Transverse colon (tissue), 4 donors: ENCODE measurements at places on chromosomes 3 and 15. TPM values are rescaled to one million over a fixed set of nuclear protein-coding genes. Genes with fewer than 3 reads are reported as not detected.

GRCh38 chr15:31263751-31264558 lies 62.7 kb upstream of the KLF13 start:
- H3K4me1 ChIP-seq: peaks cover 62% of the 10 kb centered on the region
- H3K27ac ChIP-seq: peak overlapping the region; percentile 73
- peak; percentile 91 for DNase-seq
- no peaks in the 10 kb centered on the region for H3K27me3 ChIP-seq
- H3K4me3 ChIP-seq: no peak overlapping the region

The MUC4 gene
- 187 TPM for total RNA-seq

GRCh38 chr3:182789371-182789770 lies 3.9 kb upstream of the ATP11B start:
- H3K36me3 ChIP-seq: no peaks in the 10 kb centered on the region
- no peak for DNase-seq
- H3K27ac ChIP-seq: no peak overlapping the region
- peaks cover 11% of the 10 kb centered on the region for H3K27me3 ChIP-seq
- no peak overlapping the region for H3K4me3 ChIP-seq

The IQCF5 gene
- not detected for total RNA-seq

The ISLR2 gene
- total RNA-seq: 0.41 TPM

DNA sequence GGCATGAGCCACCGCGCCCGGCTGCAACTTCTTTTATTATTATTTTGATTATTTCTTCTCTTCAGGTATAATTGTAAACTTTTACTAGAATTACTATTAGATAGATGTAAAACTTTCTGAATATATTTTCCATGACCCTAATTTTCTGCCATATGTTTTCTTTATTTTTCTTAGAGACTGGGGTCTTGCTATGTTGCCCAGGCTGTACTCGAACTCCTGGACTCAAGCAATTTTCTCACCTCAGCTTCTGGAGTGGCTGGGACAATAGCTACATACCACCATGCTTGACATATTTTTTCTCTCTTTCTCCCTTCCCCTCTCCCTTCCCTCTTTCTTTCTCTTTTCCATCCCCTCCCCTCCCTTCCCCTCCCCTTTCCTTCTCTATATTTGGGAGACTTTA lies 29.6 kb upstream of the CHST2 start:
- H3K4me1 ChIP-seq: no peaks in the 10 kb centered on the region
- no peaks in the 10 kb centered on the region for H3K36me3 ChIP-seq
- no peak overlapping the region for H3K27ac ChIP-seq

The UQCC5 gene
- total RNA-seq: 22.1 TPM

DNA sequence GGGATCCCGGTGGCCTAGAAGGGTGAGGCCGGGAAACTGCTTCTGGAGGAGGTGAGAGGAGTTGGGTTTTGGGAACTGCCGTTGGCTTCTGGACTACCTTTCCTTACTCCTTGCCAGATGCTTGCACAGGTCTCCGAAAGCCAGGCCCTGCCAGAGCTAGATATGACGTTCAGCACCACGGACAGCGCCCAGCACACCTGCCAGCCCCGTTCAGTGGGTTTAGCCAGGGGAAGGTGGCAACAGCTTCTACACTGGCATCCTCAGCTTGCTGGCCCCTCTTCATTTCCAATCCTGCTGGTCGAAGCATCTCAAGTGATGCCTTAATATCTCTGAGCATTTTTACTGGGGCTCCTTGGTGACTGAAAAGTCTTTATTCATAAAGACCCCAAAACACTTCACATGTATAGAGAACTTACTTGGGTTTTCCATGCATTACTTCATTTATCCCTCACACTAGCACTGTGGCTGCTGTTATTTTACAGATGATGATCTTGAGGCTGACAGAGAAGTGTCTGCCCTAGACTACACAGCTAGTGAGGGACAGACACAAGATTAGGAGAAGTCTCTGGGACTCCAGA lies 21.9 kb downstream of the HCN4 start:
- DNase-seq: peak; percentile 65
- H3K27ac ChIP-seq: no peak overlapping the region
- no peak overlapping the region for H3K4me3 ChIP-seq
- no peaks in the 10 kb centered on the region for H3K36me3 ChIP-seq

- H3K4me1 ChIP-seq: no peaks in the 10 kb centered on the region
- H3K27me3 ChIP-seq: no peaks in the 10 kb centered on the region
- H3K36me3 ChIP-seq: no peaks in the 10 kb centered on the region
- DNase-seq: no peak
These were observed 57.8 kb upstream of the TGFBR2 start for GRCh38 chr3:30548600-30548999.

The ITGA11 gene
- total RNA-seq: 0.48 TPM

The SLC12A1 gene
- not detected for total RNA-seq

DNA sequence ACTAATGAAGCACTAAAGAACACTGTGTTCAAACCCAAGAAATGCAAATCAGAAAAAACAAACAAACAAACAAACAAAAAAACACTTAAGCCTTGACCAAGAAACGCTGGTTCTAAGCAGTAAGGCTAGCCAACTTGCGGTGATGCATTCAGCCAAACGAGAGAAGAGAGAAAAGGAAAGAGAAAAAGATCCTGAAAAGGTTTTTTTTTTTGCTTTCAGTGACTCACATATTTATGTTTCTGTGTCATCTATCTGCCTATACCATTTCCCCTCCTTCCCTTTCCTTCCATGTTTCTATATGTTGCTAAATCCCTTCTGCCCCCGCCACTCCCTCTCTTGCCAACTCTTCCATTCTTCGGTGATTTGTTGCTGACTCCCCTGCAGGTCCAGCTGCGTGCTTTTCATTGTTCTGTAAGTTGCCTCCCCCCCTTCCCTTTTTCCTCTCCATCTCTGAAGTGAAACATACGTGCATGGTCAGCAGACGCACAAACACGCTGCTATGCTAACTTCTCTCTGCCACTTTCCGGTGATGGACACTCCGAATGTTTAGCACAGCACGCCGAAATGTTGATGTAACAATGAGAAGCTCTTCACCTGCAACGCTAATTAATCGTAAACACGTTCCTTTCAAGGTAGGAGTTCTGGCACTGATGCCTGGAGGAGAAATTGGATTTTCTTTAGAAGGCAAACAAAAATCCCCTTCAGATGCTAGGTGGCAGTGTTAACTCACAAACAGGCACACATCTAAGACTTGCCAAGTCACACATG lies 154.4 kb downstream of the TUSC7 start:
- no peak overlapping the region for H3K4me3 ChIP-seq
- H3K27ac ChIP-seq: no peak overlapping the region
- no peak for DNase-seq
- peaks cover 8% of the 10 kb centered on the region for H3K4me1 ChIP-seq

- H3K4me1 ChIP-seq: no peaks in the 10 kb centered on the region
- H3K4me3 ChIP-seq: no peak overlapping the region
- DNase-seq: no peak
- peaks cover 2% of the 10 kb centered on the region for H3K27me3 ChIP-seq
- no peaks in the 10 kb centered on the region for H3K36me3 ChIP-seq
These were observed 7.3 kb downstream of the ESYT3 start for GRCh38 chr3:138441742-138442141.

GRCh38 chr3:70771426-70772147 lies 459.1 kb upstream of the MDFIC2 start:
- no peak overlapping the region for H3K4me3 ChIP-seq
- DNase-seq: no peak
- H3K27ac ChIP-seq: no peak overlapping the region
- H3K4me1 ChIP-seq: no peaks in the 10 kb centered on the region
- H3K27me3 ChIP-seq: no peaks in the 10 kb centered on the region
- H3K36me3 ChIP-seq: no peaks in the 10 kb centered on the region

DNA sequence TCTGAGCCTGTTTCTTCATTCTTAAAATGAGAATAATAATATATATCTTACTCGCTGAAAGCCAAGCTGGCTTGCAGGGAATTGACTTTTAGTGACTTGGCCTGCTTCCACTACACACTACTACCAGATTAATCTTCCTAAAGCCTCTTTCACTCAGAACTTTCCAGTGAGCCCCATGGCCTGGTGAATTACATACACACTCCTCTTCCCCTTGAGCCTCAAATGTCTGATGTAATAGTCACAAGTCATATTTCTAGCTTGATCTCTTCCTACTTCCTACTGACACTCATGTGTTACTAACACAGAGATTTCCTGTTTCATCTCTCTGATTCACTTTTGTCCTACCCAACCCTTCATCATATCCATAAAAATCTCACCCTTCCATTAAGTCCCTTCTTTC lies 82.7 kb upstream of the SOX2 start:
- DNase-seq: no peak
- no peak overlapping the region for H3K4me3 ChIP-seq
- no peaks in the 10 kb centered on the region for H3K4me1 ChIP-seq

GRCh38 chr15:98873441-98874218 lies 134.0 kb downstream of the PGPEP1L start:
- H3K36me3 ChIP-seq: no peaks in the 10 kb centered on the region
- H3K4me1 ChIP-seq: peaks cover 8% of the 10 kb centered on the region
- no peak for DNase-seq
- no peaks in the 10 kb centered on the region for H3K27me3 ChIP-seq
- peak overlapping the region; percentile 23 for H3K27ac ChIP-seq

GRCh38 chr3:12986031-12986430 lies 87.2 kb downstream of the IQSEC1 start:
- no peaks in the 10 kb centered on the region for H3K4me1 ChIP-seq
- no peaks in the 10 kb centered on the region for H3K36me3 ChIP-seq
- DNase-seq: no peak
- H3K4me3 ChIP-seq: no peak overlapping the region

DNA sequence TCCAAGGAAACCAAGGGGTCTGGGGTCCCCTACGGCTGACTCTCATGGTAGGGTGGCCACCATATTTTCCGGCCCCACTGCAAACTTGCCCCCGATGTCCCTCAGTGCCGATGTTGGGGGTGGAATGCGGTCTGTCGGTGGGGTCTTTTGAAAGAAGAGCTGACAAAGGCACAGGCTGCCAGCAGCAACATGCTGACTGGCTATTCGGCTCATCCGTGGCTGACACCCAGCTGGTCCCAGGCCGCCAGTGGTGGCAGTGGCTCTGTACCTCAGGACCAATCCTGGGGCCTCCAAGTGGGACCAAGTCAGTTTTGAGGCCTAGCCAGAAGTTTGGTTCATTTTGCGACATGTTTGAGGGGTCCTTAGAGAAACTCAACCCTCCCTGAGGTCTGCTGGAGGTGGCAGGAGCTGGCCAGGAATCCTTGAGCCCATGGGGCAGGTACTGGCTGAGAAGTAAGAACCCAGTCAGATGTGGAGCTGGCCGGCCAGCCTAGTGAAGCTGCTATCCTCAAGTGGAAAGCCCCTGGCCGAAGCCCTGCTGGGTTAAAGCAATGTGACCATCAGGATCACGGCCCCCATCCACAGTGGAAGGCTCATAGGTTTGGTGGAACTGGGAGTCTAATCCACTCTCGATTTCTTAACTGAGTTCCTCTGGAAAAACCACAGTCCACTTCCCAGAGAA lies 17.8 kb downstream of the BMF start:
- H3K4me3 ChIP-seq: no peak overlapping the region
- no peak overlapping the region for H3K27ac ChIP-seq
- no peaks in the 10 kb centered on the region for H3K27me3 ChIP-seq
- DNase-seq: no peak
- peaks cover 45% of the 10 kb centered on the region for H3K4me1 ChIP-seq
- no peaks in the 10 kb centered on the region for H3K36me3 ChIP-seq
